Small intestine (tissue), 16 donors: ENCODE measurements at places on chromosomes 16 and 17. TPM values are rescaled to one million over a fixed set of nuclear protein-coding genes. Genes with fewer than 3 reads are reported as not detected.

DNA sequence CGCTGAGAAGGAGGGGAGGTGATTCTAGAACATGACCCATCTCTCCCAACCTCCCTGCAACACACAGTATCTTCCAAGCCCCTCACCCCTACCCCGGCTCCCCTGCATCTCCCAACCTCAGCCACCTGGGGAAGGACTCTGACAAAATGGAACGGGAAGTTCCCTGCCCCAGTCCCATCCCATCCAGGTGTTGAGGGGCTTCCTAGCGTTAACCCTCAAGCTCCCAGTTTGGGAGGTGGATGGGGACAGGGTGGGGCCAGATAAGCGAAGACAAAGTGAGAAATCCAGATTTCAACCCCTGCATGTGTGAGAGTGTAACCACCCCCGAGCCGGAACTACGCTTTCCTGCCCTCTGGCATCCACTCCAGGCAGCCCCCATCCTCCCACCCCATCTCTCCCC lies 1.8 kb downstream of the ZSCAN10 start:
- no peak overlapping the region for H3K27ac ChIP-seq
- no peaks in the 10 kb centered on the region for H3K36me3 ChIP-seq
- DNase-seq, result no peak

GRCh38 chr17:28194382-28194781 lies 124.6 kb upstream of the TMEM97 start:
- no peak overlapping the region for H3K4me3 ChIP-seq
- no peaks in the 10 kb centered on the region for H3K4me1 ChIP-seq
- no peak overlapping the region for H3K27ac ChIP-seq
- no peak for DNase-seq
- H3K36me3 ChIP-seq, result peaks cover 2% of the 10 kb centered on the region

DNA sequence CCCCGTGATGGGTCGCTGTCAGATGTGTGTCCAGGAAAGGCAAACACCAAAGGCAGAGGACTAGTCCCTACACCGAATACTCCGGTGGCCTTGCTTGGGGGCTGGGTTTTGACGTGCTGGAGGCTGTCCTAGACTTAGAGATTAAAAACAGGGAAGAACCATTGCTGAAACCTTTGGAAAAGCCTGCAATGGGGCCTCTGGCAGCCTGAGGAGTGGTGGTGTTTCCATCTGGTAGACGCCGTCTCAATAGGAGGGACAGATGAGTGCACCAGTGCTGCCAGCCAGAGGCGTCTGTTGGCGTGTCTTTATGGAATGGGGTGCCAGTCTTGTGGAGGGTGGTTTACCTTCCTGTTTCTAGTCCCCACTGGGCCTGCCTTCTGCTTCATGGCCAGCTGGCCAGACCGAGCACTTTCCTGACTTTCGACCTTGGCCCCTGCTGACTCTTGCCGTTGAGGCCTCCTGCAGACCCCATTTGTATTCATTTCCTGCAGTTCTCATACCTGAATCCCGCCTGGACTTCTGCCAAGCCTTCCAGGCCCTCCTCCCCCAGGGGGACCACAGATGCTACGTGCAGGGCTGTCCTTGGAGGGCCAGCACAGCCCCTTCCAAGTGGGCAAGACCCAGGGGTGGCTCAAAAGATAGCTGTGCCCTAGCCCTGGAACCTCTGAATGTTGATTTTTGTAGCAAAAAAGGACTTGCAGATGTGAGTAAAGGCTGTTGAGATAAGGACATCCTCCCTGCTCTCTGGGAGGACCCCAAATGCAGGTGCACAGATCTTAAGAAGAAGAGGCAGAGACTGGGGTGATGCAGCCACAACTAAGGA lies 1.9 kb upstream of the DNASE1 start:
- peaks cover 9% of the 10 kb centered on the region for H3K36me3 ChIP-seq
- no peak for DNase-seq

GRCh38 chr17:48269209-48269608 lies 160.8 kb downstream of the SKAP1 start:
- no peak for DNase-seq
- H3K4me3 ChIP-seq, result no peak overlapping the region
- H3K36me3 ChIP-seq, result no peaks in the 10 kb centered on the region
- peaks cover 23% of the 10 kb centered on the region for H3K4me1 ChIP-seq

DNA sequence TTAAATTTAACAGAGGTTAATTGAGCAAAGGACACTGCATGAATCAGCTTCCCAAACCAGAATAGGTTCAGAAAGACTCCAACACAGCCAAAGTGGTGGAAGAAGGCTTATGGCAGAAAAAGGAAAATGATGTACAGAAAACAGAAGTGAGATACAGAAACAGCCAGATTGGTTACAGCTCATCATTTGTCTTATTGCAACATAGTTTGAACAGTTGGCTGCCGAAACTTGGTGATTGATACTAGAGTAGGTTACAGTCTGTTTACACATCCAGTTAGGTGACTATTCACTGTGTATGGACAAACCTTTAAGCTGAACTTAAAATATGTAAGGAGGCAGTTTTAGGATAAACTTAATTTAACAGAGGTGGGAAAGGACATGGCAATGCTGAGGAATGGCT lies 18.3 kb downstream of the TMEM100 start:
- no peak overlapping the region for H3K27ac ChIP-seq
- H3K4me3 ChIP-seq, result no peak overlapping the region
- H3K36me3 ChIP-seq, result no peaks in the 10 kb centered on the region
- no peaks in the 10 kb centered on the region for H3K4me1 ChIP-seq

KCNJ18 gene
- not detected for polyA plus RNA-seq

TPPP3 gene
- 19.9 TPM for polyA plus RNA-seq

CSF3 gene
- 2.0 TPM for polyA plus RNA-seq

AGRP gene
- not detected for polyA plus RNA-seq

ARSG gene
- 0.81 TPM for polyA plus RNA-seq
